ENCODE measurements at places on chromosomes 13 and 19.
A peak's percentile ranks its signal among the peaks of the same experiment; 100 is the strongest.

DNA sequence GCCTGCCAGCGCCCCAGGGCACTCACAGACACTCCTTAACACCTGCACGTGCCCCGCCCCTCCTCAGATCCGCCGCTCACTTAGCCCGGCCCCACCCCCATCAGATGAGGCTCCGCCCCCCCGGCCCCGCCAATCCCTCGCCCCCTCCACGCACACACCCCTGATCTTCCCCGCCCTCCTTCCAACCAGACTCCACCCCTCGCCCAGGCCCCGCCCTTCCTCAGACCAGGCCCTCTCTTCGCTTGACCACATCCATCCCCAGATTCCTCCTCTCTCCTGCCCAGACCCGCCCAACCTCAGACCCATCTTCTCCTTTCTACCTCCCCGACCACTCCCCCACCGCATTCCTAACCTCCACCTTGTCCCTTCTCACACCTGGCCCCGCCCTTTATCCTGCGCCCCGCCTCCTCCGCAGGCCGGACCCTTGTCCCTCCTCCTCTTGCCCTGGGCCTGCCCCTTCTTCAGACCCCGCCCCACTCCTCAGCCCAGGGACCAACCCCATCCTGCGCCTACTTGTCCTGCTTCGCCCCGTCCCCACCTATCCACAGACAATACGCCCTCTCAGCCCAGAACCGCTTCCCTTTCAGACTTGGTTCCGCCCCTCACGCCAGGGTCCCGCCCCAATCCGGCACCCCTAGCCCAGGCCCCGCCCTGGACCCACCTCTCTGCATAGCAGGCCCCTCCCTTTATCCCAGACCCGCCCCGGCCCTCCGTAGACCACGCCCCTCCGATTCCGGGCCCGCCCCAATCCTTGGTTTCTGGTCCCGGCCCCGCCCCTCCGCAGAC, 452 bp upstream of the KLHL26 start:
- no peak for DNase-seq

DNA sequence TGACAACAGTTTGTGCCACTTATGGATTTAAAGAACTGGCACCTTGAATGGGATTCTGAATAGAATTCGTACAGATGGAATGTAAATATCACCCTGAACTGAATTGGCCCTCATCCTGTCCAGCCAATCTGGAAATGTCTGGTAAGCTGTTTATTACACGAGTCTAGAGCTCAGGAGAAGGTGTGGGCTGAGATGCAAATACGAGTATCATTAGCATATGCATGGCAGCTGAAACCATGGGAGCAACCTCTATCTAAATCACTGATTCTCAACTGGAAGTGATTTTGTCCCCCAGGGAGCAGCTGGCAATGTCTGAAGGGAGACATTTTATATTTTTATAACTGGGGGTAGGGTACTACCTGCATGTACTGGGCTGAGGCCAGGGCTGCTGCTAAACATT, 15.6 kb upstream of the VWA8 start:
- no peak for DNase-seq

GRCh38 chr13:107847406-107847805, 367.9 kb downstream of the LIG4 start:
- DNase-seq = no peak

DNA sequence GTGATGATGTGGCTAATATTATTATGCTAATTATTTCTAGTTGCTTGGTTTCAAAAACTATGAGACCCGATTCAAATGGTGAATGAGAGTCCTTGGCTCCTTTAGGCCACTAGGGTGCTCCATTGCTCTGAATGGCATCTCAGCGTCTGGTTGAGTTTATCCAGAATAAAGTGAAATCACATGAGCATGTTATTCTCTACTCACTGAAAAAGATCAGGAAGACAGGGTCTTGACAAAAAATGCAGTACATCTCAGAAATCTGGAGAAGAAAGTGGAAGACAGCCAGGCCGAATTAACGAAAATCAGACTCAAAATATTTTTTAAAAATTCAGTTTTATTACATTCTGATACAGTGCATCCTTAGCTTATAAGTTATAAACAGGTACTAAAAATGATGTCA, 516.2 kb downstream of the MYO16 start:
- DNase-seq = peak; percentile 7

DNA sequence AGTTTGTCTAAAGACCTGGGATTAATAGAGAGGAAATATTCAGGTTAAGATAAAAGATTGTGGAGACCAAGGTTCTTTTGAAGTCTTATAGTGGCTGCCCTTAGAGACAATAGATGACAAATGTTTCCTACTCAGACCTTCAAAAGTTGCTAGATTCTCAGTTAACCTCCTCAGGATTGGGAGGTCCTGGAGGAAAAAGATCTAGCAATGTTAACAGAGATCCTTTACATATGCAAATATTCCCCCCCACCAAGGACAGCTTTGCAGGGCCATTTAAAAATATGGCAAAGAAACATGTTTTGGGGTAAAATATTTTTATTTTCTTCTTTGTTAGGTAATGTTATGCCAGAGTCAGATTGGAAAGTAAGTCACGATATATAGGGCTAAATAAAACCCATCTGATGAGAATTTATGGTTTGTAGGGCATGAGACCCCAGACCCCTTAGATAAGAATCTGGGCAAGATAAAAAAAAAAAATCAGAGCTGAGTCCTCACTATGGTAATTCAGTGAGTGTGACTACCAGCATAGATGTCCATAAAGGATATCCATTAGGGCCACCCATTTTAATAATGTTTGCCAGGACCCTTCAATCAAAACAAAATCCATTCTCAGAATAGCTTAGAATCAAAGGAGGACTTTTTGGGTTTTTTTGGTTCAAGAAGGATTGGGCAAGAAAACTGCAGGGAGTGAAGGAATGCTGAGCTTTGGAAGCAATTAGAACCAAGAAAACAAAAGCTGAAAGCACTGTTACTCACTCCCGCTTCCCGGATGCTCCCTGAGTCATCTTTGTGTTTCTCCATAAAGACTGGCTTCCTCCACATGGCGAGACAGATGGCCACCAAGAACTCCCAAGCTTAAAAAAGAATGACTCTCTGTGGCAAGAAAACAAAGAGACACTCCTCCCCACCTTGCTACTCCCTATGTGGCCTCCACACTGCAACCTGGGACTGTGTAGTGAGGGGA, 28.2 kb downstream of the VSTM1 start:
- no peak for DNase-seq

DNA sequence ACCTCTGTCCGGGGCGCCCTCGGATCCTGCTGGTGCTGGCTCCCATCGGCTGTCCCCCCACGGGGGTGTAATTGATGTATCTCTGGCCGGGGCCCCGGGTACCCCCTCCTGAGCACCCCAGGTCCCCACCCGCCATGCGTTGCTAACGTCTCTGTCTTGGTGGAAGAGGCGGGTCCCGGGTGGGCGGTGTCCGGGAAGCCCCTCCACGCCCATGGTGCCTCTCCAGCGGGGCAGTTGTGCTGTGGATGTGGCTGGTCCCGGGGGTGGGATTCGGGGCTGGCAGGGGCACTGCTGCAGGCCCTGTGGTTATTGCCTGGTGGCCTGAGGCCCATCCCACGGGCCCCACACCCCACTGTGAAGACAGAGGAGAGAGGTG, 4.9 kb downstream of the DIRAS1 start:
- DNase-seq = no peak

DNA sequence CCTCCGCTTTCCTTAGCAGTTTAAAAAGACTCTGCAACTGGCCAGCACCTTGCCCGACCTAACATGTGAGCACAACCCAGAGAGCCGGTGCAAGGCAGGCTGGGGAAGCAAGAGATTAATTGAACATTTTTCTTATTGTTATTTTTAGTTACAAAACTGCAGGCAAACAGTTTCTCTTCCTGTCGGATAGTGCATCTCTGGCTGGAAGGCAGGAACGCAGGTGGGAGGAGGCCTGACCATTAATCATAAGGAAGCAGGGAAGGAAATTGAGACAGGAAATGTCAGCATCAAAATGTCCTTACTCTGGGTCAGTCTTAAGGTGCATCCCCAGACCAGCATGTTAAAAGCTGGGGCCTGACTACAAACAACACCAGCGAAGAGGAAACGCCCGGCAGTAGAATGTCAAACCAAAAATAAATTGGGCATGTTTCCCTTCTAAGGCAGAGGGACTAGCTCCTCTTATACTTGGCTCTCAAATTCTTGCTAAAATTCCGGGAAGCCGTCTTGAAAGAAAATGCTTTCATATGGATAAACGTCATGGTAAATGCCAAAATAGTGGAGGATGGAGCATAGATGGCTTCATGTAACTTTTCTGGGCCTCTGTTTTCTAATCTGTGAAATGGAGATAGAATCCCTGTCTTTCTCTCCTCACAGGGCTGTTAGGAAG, 226.8 kb downstream of the RAP2A start:
- DNase-seq = no peak

DNA sequence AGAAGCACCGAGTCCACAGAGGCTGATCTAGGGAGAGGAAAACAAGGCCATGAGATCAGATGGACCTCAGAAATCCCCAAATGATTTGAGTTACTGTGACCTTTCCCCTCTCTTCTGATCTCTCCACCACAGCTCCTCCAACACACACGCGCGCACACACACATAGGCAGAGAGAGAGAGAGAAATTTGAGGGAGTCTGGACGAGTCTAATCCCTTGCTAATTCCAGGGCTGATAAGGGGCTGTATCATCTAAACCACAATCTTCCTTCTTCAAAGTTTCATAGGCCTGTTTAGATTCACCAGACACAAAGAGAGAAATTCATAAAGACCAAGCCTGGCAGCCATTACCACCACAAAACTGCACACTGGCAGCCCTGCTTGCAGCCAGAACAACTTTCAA, 8.6 kb downstream of the ZFP82 start:
- no peak for DNase-seq

DNA sequence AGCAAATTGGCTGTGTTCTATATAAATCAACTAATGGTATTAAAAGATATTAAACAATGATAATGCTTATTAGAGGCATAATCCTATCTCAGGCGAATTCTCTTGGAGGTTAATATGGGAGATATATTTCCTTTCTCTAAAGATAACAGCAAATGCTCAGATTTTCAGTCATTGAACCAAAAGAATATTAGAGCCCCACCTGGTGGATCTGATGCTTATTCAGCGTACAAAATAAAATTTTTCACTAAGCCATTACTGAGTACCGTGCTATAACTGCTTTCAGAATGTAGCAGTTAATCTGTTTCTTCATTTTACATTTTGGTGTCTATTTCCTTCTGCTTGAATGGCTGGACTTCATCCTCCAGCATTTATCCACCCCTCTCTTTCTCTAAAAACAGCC, 143.3 kb upstream of the IPO5 start:
- no peak for DNase-seq

GRCh38 chr13:41456768-41457588, at the start of gene RGCC:
TSS of gene RGCC (plus strand) at chr13:41457550. CDS start at chr13:41457708, 158 bp downstream.
- DNase-seq = peak; percentile 5

- DNase-seq = no peak
Observed at GRCh38 chr19:5244351-5244750, 96.3 kb downstream of the PTPRS start.

DNA sequence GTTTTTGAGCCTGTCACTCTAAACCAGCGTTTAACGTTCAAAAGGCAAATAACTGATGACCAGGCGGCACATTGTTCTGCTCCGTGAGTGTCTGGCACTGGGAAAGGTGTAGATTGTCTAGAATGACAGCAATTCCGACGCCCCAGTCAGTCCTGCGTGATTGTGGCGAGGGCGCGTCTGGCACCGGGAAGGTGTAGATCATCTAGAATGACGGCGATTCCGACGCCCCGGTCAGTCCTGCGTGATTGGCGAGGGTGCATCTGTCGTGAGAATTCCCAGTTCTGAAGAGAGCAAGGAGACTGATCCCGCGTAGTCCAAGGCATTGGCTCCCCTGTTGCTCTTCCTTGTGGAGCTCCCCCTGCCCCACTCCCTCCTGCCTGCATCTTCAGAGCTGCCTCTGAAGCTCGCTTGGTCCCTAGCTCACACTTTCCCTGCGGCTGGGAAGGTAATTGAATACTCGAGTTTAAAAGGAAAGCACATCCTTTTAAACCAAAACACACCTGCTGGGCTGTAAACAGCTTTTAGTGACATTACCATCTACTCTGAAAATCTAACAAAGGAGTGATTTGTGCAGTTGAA, 26.1 kb upstream of the NDUFS7 start:
- DNase-seq = no peak

DNA sequence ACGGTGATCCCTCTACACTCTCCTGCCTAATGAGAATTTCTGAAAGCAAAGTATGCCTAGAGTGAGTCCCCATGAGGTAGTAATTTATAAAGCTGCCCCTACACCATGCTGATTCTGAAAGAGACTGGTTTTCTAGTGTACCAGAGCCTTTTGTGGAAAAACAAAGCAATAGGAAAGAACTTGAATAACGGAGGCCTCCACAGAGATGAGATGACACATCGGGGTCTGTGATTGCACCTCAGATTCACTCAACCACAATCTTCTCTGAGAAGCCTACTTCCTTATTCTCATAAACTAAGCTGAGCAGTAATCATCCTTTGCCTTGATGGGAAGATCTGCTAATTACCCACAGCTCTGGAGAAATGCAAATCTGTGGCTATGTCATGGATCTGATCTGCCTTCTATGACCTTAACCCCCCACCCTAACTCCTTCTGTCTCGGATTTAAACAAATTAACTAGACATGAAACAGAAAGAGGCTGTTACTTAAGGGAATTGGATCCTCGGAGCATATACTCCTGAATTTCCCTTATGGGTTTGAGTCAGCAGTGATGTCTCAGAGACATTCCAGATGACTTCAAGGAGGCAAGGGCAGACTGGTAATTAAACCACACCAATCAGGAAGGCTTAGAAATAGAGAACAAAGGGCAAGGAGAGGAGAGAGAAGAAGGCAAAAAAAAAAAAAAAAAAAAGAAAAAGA, 128.0 kb downstream of the DCT start:
- no peak for DNase-seq

GRCh38 chr13:98577836-98578285, 954 bp upstream of the STK24 start:
- DNase-seq = no peak

DNA sequence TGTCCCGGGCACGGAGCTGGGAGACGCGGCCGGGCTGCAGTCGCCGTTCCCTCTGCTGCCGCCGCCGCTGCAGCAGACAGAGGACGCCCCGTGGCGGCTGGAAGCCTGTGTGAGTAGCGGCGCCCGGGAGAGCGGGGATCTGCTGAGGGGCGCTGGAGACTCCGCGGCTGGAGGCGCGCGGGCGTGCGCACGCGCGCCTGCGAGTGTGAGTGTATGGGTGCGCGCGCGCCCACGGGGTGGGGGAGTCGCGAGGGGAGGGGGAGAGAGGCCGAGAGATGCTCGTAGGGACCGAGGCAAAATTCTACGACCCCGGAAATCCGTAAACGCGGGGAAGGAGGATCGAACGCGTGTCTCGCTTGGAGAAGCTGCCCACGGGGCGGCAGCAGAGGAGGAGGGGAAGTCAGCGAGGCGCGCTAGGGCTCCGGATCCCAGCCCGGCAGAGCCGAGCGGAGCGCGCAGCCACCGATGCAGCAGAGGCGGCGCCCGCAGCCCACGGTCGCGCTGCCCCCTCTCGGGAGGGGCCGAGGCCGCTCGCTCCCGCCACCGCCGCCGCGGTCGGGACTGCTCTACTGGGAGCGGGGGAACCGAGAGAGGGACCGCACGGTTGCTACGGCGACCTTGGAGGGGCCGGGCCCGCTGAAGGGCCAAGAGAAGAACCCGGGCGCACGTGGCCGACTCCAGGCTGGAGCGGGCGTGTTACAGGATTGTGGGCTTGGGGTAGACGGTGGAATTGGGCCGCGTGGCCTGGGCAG, at the start of gene ENOX1:
Gene ENOX1 (minus strand): TSS at position 207 of the 752 bp plus-strand sequence.
- DNase-seq = no peak

Data from NCI-H510A (cell line).